ENCODE measurements at places on chromosomes 11 and 22.

DNA sequence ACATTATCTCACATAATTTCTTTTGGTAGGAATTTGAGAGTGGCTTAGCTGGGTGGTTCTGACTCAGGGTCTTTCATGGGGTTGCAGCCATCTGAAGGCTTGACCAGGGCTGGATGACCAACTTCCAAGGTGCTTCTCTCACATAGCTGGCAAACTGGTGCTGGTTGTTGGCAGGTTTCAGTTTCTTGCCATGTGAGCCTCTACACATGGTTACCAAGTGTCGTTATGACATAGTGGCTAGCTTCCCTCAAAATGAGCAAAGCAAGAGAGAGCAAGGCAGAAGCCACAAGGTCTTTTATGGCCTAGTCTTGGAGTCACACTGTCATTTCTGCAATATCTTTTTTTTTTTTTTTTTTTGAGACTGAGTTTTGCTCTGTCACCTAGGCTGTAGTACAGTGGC lies 4.2 kb upstream of the TFIP11 start:
- DNase-seq, result no peak

DNA sequence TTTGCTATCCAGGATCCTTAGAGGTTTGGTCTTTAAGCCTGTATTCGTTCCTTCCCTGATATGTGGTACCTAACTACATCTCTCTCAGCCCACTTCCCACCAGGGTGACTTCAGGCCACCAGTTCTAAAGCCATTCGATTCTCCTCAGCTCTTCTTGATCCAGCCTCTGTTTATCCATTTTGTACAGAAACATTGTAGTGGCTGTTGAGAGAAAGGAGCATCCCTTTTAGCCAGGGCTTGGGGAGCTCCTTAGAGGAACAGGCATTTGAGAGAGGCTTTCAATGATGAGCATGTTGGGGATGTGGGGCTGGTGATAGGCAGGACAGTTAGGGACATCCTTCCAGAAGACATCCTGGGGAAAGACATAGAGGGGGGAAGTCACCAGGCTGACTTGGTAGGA lies 17.9 kb downstream of the UBE2L3 start:
- no peak for DNase-seq

GRCh38 chr11:118059246-118059940 lies 17.5 kb upstream of the TMPRSS4 start:
- no peak for DNase-seq

GRCh38 chr11:68889948-68890446 lies 13.6 kb downstream of the MRPL21 start:
- peak; percentile 75 for DNase-seq

- peak; percentile 69 for DNase-seq
Observed at GRCh38 chr11:119432484-119433357, 9.7 kb upstream of the THY1 start.

All from tongue (tissue), 3 donors.